ENCODE measurements at places on chromosomes 7 and 10.

DNA sequence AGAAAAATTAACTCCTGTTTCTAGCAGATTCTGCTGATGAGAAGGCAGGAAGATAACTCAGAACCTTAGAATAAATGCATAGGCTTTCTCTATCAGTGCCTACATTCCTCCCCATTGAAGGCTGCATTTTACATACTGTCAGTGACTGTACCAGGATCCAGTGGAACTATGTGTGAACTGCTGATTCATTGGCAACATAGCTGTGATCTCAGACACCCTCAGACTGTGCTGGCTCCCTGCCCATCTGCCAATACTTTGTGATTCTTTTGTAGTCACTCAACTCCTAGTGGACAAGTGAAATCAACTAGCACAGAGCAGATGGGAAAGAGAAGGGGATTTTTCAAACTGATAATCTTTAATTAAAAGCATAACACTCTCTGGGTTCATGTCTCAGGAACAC lies 375.8 kb downstream of the MDFIC start:
- DNase-seq: no peak

DNA sequence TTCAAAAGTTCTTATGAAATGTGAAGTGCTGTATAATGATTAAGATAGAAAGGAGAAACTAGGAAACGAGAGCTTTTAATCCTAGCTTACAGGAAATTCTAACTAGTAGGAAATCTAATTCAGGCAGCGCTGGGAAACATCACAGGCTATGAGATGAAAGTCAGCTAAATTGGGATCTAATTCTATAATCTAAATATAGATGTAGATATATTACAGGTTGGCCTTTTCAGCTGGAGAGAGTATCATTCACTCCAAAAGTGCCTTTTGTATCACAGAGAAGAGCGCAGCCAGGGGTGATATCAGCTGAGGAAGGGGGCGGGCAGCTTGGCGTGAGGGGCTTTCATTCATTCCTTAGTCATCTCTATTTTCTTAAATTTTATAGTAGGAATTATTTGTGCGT lies 157.0 kb downstream of the CUX1 start:
- no peak for DNase-seq

DNA sequence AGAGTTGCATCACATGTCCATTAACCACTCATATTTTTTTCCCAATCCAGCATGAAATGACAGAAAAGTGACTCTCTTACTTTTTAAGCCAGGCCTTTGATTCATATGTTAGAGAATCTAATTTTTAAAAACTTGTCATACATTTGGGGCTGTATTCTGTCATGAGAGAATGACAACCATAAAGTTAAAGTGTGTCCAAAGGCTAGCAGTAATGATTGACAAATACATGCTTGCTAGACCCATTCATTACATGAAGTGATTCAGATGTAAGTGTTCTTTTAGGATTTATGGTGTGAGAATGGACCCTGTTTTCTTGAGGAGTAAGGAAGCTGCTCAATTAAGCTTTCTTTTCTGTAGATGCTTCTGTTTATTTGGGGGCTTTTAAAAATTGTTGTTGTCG lies 75.4 kb downstream of the CSTF2T start:
- no peak for DNase-seq

DNA sequence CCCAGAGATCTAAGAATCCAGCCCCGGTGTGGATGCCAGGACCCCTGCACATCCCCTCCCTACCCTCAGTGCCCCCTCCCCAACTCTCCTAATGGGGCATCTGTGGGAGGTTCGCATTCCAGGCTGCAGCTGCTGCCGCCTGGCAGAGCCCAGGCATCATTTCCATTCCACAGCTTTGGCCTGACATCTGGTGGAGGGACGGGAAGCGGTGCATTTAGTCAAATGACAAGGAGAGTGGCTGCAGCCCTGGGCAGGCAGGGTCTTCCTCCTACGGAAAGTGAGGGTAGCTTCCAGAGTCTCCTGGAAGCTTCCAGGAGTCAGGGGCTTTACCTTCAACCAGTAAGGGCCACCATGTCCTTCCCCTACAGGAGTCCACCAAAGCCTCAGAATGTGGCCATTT lies 30.8 kb downstream of the PRLHR start:
- DNase-seq: no peak

DNA sequence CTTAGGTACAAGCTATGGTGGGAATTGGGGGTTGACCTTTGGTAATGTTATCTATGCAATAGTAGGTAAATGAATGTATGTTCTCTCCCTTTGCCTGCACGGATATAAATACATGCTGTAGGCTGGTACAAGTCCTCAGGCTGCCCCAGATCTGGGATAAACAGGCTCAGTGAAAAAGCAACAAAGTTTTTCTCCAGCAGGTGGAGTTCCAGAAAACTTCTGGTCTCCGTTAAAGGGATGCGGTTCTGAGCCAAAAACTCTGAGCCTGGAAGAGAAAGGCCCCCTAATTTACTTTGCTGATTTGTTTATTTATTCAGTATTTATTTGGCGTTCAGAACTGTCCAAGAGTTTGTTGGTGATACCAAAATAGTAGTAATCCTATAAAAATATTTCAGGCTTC lies 204.7 kb downstream of the ADRA2A start:
- DNase-seq: no peak

DNA sequence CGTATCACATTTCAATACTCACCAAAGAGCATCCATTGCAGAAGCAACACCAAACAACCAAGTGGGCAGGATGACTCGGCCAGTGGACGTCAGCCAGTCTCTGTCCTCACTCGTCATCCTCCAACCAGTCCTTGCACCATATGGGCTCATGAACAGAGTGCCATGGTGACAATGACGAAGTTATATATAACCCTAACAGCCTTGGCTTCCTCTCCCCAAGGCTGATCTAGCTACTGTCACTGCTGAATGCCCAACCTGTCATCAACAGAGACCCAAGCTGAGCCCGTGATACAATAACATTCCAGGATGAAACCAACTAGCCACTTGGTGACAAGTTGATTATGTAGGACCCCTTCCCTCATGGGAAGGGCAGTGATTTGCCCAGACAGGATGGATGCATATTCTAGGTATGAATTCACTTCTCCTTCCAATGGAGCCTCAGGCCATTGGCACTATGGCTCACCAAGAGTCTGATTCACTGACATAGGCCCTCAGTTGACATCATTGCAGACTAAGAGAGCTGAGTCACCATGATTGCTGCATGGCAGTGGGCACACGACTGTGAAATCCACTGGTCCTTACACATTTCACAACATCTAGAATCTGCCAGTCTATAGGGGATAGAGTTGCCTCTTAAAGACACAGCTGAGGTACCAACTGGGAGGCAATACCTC lies 26.3 kb upstream of the PPIF start:
- DNase-seq: no peak

GRCh38 chr7:26686448-26686981 lies 177.9 kb downstream of the SKAP2 start:
- no peak for DNase-seq

DNA sequence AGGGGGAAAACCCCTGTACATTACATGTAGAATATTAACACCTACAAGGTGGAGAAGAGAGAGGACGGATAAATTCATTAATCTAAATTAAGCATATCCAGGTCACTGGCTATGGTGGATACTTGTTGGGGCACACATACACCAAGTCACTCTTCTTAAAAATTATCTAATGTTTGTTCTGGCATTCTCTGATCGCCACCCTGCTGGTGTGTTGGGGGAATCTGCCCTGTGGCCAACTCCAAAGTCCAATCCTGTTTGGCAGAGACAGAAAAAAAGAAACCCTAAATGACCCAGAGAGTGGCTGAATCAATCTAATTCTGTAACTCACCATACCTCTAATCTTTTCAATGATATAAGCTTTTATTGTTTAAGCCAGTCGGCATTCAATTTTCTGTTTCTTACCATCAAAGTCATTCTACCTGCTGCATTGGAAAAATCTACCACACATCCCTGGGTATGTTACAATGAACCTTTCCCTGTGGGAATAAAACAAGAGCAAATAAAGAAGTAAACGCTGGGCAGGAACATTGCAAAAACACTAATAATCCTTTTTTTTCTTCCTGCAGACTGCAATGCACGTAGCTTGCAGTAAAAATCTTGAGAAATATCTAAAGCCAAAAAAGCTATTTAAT lies 34.2 kb downstream of the ELMO1 start:
- no peak for DNase-seq

- DNase-seq: no peak
Measured at GRCh38 chr10:92845921-92846320, 2.4 kb upstream of the EXOC6 start.

GRCh38 chr10:107942826-107943225 lies 778.3 kb upstream of the SORCS1 start:
- DNase-seq: no peak

- DNase-seq: no peak
Measured at GRCh38 chr10:52759154-52759553, 13.4 kb downstream of the MBL2 start.

- DNase-seq: no peak
Measured at GRCh38 chr7:29479301-29480200, 84.1 kb upstream of the PRR15 start.

- no peak for DNase-seq
Measured at GRCh38 chr7:85186083-85186520, 754 bp downstream of the SEMA3D start.

DNA sequence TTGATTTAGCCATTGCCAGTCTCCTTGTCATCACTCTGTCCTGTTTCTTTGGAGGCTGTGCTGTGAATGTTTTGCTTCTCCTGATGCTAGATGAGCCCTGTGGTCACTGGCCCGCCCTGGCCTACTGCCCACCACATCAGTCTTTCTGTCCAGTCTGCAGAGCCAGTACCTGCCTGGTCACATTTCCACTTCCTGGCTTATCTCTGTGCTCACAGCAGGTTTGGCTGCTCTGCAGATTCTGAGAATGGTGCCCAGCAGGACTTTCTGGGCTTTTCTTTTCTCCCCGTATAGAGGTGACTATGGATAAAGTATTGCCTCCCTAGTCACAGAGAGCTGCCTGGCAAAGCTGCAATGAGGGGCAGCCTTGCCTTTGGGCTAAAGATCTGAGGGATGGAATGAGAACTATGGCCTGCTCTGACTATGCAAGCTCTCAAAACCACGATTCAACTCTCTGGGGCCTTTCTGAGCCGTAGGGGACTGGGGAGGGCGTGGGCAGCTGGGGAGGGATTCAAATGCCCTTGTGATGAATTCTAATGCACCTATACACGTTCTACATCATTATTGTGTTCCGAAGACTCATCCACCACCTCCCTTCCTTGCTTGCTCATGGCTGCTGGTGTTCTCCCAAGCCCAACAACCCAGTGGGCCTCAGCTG lies 410.4 kb upstream of the NPVF start:
- no peak for DNase-seq

GRCh38 chr10:112812586-112812985 lies 137.5 kb upstream of the TCF7L2 start:
- DNase-seq: no peak

Measured in stimulated activated CD8-positive, alpha-beta memory T cell treated with anti-CD3 and anti-CD28 coated beads, Interleukin-7, amount 100 ng/mL, for 1 hour (primary cell).